Forelimb muscle (tissue), 1 donor: ENCODE measurements at places on chromosomes 7 and 10. TPM values are rescaled to one million over a fixed set of nuclear protein-coding genes. Genes with fewer than 3 reads are reported as not detected.

Gene PAXIP1
- polyA plus RNA-seq, result 11.4 TPM

Gene PLAC9
- polyA plus RNA-seq, result 59.1 TPM

Gene SEC23IP
- polyA plus RNA-seq, result 37.5 TPM

Gene PRSS37
- not detected for polyA plus RNA-seq

Gene KIF20B
- polyA plus RNA-seq, result 5.3 TPM

Gene SUGCT
- 2.2 TPM for polyA plus RNA-seq
